ENCODE measurements at places on chromosomes 6 and 20.

- DNase-seq = no peak
Measured at GRCh38 chr6:19417713-19418112, 419.5 kb upstream of the ID4 start.

GRCh38 chr6:85115876-85116275 lies 334.0 kb upstream of the NT5E start:
- DNase-seq = no peak

DNA sequence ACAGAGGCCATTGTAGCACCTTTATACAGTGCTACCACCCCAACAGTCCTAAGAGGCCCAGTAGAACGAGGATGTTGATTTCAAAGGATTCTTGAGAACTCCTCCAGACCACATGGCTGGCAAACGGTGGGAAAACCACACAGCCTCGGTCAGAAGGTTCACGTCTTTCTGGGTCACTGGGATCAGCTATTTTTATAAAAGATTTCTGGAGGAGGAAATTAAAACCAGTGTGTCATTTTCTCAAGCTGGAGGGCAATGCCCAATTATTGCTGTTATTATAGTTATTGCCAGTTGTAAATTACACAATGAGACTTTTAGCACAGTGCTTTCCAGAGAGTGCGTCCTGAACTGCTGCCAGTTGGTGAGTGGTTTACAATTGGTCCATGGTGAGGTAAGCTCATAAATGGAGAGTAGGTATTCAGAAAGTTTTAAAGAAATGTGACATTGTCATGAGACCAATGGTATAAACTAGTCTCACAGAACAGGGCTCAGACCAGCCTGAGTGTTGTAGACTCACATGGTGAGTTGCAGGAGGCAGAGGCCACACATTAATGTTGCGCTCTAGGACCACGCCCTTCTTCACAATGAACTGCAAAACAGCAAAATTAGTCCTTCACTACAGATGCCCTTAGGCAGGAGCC lies 8.4 kb upstream of the PPP1R14C start:
- no peak for DNase-seq

DNA sequence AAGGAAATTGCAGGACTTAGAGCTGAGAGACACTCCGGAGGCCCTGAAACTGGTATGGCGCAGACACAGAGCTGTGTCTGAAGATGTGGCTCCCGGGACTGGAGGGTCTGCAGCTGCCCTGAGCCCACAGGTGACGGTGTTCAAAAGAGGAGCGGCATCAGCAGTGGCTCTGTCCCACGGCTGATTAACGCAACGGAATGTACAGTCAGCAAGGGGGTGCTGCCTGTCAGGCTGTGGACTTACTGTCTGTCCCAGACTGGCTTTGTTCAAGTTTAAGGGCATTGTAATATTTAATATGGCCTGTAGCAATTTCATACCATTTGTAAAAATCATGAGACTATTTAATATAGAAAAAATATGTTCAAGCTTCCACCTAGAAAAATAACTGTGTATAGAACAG lies 228.0 kb upstream of the TAB2 start:
- DNase-seq = no peak

- DNase-seq = no peak
Measured at GRCh38 chr6:19210849-19211590, 626.1 kb upstream of the ID4 start.

- DNase-seq = no peak
Measured at GRCh38 chr6:7188492-7188891, 80.7 kb downstream of the RREB1 start.

- DNase-seq = no peak
Measured at GRCh38 chr6:129655334-129655733, 54.6 kb downstream of the ARHGAP18 start.

DNA sequence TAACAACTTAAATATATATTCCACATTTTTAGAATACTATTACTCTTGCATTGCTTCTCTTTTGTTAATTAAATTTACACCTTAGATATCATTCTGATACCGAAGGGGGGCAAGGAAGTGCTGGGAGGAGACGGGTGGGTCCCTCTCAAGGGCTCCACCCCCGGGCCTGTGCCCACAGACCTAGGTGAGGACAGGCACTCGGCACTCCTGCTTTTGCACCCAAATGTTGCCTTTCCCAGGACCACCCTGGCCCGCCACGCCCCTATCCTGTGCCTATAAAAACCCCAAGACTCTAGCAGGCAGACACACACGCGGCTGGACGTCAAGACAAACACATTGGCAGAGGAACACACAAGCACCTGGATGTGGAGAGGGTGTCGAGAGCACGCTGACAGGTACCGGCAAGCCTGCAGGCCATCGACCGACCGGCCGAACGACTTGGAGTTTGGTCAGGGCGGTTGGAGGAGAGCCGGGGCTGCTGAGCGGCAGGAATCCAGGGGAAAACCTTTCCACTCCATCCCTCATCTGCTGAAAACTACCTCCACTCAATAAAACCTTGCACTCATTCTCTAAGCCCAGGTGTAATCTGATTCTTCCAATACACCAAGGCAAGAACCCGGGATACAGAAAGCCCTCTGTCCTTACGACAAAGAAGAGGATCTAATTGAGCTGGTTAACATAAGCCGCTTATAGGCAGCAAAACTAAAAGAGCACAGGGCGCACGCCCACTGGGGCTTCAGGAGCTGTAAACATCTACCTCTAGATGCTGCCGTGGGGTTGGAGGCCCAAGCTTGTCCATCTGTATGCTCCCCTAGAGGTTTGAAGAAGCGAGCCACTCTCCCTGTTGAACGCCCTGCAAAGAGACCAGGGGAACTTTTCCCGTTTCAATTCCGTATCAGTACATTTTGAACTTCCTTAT lies 197.4 kb upstream of the PRSS16 start:
- no peak for DNase-seq

DNA sequence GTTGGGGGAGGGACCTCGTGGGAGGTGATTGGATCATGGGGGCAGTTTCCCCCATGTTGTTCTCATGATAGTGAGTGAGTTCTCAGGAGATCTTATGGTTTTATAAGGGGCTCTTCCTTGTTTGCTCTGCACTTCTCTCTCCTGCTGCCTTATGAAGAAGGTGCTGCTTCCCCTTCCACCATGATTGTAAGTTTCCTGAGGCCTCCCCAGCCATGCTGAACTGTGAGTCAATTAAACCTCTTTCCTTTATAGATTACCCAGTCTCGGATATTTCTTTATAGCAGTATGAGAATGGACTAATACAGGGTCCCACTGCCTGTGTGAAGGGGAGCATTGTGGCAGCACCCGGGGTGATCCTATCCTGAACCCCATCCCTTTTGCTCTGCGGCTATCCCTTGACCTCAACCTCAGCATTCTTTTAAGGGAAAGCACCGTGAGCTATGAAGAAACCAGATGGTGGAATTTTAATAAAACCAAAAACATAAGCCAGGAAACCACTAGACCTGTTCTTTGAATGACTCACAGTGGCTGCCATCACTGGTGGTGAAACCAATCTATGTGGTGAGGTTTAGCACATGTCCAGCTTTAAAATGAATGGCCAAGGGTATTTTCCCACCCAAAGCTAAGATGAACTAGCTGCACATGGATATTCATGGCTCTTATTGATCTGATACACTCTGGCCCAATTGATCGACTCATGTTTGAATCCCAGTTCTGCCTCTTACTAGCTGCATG lies 62.2 kb downstream of the ZDHHC14 start:
- no peak for DNase-seq

- no peak for DNase-seq
Measured at GRCh38 chr6:107466062-107466461, 6.7 kb upstream of the PDSS2 start.

DNA sequence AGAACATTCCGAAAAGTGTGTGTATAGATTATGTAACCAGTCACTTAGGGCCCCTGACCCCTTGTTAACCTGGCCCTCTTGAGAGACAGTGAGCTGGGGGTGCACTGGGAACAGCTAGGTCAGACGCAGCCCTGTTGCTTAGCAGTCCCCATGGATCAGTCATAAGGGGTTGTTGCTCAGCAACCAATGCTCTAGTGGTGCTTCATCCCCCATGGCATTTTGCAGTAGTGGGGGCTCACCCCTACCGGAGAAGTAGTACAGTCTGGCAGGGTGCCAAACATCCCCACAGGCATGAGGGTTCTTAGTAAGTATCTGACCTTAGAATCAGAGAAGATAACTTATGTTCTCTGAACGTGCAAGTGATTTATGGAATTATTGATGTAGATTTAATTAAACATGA lies 12.3 kb downstream of the PKIB start:
- no peak for DNase-seq

GRCh38 chr20:36335206-36335870 lies 29.2 kb downstream of the DLGAP4 start:
- DNase-seq = no peak

GRCh38 chr6:98657764-98658163 lies 176.6 kb upstream of the POU3F2 start:
- DNase-seq = no peak

- no peak for DNase-seq
Measured at GRCh38 chr6:34073540-34073939, 72.3 kb downstream of the GRM4 start.

DNA sequence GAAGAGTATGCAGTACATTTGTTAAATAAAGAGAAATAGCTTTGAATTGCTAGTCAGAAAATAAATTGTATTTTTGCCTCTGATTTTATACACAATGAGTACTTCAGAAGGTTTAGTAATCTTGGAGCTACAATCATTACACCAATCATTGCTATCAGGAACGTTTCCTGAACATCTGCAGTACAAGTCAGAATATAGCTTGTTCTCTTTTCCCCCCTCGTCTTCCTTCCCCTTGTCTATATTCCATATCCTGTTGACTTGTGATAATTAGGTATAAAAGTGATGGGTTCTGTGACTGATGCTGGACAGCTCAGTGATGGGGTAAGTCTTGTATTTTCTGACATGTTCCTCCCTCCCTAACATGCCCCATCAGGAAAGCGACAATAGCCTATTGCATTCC lies 94.0 kb downstream of the AHI1 start:
- no peak for DNase-seq

- DNase-seq = no peak
Measured at GRCh38 chr20:39874049-39874893, 814.8 kb downstream of the MAFB start.

- DNase-seq = peak; percentile 10
Measured at GRCh38 chr6:28896505-28897368, 27.0 kb downstream of the TRIM27 start.

- no peak for DNase-seq
Measured at GRCh38 chr20:63648190-63648589, 5.0 kb downstream of the STMN3 start.

DNA sequence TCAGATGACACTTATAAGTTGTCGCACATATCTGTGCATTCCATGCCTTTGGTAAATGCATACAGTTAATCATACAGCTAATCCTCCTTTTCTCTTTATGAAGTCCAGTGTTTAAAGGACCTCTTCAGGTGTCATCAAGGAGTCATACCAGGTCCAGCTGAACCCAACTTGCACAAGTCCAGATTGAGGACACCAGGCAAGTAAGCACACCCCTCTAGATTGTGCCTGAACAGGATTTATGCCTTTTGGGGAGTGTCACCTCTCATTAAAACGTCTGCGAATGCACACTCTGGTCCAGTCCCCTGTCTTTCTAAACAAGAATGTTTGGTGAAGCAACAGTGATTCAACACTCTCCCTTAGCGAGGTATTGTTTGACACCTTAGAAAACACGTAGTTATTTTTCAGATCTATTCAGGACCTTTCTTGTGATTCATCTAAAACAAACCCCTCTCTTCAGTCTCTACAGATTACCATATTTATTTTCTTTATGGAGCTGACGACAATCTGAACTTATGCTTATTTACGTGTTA lies 48.4 kb downstream of the C6orf15 start:
- no peak for DNase-seq

DNA sequence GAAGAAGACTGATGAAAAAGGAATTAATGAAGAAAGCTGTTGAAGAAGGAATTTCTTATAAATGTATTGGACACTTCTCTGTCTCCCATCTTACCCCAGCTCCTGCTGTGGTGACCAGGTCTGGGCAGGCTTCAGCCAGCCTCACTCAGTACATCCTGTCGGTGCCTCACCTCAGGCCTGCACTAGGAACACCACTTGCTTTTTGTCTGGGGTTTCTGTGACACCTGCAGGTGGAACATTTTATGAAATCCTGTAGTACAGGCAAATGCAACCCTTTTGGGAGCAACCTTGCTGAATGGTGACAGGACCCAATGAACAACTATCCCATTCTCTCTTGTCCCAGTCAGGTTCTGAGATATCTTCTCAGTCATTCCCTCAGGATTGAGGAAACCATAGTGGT lies 129.7 kb downstream of the PRDM13 start:
- no peak for DNase-seq

- no peak for DNase-seq
Measured at GRCh38 chr6:157570752-157571151, 189.8 kb downstream of the ZDHHC14 start.

GRCh38 chr6:124466949-124467348 lies 495.3 kb upstream of the RNF217 start:
- DNase-seq = no peak

- DNase-seq = no peak
Measured at GRCh38 chr6:53894091-53894490, 99.3 kb downstream of the LRRC1 start.

- DNase-seq = peak; percentile 1
Measured at GRCh38 chr6:119052292-119052889, 26.1 kb downstream of the FAM184A start.

GRCh38 chr6:38113825-38114576 lies 294.5 kb downstream of the ZFAND3 start:
- DNase-seq = no peak

DNA sequence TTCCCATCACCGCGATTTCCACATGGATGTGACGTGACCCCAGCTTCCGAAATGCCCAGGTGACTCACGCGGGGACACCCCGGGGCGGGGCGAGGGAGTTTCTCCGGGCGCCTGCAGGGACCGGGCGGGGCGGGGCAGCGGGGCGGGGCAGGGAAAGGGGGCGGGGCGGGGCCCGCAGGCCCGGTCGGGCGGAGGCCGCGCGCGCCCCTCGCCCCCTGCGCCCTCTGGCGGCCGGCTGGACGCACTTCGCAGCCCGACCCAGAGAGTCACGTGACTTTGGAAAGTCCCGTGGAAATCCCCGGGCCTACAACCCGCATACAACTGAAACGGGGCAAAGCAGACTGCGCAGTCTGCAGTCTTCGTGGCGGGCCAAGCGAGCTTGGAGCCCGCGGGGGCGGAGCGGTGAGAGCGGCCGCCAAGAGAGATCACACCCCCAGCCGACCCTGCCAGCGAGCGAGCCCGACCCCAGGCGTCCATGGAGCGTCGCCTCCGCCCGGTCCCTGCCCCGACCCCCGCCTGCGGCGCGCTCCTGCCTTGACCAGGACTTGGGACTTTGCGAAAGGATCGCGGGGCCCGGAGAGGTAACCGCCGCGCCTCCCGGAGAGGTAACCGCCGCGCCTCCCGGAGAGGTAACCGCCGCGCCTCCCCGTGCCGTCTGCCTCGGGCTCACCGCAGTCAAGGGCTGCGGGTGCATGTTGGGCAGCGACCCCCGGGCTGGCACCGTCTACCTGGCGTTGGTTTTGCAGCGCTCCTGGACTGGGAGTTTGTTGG lies at the start of gene TNFAIP3:
TSS of gene TNFAIP3 (plus strand) at position 346 of the 771 bp plus-strand sequence. CDS start 3,969 bp downstream, outside the sequence.
- DNase-seq = peak; percentile 94

- no peak for DNase-seq
Measured at GRCh38 chr20:43862438-43862837, 52.2 kb upstream of the TOX2 start.

DNA sequence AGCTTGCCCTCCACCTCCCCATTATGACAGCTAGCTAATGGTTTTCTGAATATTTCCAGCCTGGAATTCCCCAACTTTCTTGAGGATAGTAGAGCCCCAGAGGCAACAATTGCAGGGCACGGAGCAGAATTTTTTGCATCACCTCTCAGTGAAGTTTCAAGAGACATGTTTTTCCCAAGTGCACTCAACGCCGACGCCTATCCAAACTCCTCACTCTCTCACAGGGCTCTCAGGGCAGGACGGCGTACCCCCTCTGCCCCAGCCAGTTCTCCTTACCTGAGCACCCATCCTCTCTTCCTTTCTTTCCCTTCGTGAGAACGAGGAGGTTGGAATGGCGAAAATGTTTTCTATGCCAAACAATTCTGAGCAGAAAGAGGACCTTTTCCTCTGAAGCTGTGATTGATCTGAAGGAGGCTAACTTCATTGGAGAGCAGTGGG lies 83.1 kb upstream of the FOXQ1 start:
- DNase-seq = no peak
